ENCODE measurements at places on chromosomes 3 and 15.

DNA sequence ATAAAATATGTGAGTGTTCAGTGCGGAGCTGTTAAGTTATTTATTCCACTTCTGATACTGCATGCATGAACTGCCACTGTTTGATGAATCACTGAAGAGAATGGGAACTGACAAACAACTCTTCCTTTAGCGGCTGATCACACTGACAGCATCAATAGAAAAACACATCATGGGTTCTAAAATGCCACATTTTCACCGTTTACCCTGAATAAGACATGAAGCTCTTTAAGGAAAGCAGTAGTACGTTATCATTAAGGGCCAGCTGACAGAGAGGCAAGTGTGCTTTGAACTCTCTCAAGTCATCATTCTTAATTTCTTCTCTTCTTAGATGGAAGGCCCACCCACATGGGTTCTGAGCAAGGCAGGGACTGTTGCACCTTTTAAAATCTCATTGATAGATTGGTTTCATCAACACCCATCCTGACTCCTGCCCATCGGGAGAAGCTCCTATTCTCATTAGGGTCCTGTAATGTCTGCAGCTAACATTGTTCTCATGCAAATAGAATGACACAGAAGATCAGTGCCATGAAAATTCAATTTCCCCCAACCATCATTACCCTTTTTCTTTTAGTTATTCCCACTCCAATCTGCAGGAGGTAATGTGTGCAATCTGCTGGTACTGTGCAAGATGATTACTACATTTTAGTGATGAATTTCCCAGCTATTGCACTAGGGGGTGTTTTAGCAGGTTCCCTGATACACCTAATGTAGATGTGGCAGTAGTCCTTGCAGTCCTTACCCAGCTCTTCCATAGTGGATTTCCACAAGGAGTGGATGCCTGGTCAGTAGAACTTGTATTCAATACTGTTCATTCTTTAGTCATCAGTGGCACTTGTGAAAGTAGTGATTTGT, 119.1 kb downstream of the ROBO2 start:
- no peak for DNase-seq

GRCh38 chr3:114379266-114379665, 85.4 kb downstream of the TIGIT start:
- no peak for DNase-seq

DNA sequence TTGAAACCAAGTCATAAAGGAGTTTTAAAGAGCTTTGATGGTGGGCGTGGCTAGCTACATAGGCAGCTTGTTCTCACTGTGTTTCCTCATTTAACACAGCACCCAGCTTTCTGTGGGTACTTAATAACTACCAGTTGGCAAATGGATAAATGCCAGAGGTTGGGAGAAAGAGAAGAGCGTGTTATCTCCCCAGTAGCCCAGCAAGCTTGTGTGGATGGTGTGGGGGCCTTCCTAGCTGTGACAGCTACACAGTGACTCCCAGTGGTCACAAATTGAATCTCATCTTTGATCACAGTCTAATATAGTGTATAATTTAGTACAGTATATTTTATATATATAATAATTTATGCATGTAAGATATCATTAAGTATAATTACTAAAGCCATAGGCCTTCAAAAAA, 984.1 kb downstream of the EPHA3 start:
- no peak for DNase-seq

DNA sequence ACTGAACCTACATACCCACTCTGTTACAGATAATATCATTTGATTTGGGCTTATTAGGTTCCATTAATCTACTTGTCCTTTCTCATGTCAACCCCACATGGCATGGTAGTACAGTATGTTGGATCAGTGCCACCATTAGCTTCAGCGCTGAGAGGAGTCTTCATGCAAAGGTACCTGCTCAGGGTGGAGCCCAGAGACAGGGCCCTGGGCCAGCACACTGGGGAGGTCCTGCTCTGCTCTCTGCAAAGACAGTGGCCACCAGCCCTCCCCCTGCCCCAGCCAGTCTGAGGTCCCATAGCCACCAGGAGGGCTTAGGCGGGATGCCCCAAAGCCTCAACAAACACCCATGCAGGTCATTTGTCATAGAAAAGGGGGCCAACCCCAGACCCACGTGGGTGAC, 71.0 kb downstream of the ATP10A start:
- no peak for DNase-seq

- no peak for DNase-seq
Observed at GRCh38 chr3:106570426-106570825, 701.6 kb upstream of the CBLB start.

DNA sequence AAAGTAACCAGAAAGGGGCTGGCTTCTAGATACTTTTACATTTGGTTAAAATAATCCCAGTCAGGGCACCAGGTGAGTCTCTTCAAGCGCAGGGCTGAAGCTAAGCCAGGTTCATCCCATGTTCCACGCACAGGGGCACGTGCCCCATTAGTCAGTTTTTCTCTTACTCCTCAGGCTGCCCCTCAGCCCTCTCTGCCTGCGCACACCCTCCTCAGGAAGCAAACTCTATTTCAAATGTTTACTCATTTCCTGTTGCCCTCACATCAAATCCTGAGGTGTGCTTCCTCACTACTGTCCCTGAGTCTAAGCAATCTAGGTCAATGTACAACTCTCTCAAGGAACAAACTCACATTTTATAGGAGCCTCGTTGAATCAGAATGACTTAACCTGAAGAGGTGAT, 48.5 kb downstream of the THBS1 start:
- no peak for DNase-seq

DNA sequence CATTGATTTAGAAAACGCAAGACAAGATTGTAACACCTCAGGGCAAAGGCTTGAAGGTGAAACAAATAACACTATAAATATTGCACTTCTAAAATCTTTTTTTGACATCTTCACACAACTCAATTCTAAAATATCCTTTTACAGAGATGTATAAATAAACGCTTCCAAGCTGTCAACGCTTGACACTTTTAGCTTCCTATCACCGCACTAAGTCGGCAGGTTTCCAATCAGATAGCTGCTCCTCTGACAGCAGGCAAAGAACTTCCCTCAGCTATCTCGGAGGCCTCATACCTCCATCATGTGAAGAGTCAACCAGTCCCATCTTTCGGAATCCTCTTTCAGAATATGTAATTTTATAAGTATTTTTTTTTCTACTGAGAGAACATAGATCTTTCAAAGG, 71.0 kb downstream of the PCOLCE2 start:
- DNase-seq = no peak

DNA sequence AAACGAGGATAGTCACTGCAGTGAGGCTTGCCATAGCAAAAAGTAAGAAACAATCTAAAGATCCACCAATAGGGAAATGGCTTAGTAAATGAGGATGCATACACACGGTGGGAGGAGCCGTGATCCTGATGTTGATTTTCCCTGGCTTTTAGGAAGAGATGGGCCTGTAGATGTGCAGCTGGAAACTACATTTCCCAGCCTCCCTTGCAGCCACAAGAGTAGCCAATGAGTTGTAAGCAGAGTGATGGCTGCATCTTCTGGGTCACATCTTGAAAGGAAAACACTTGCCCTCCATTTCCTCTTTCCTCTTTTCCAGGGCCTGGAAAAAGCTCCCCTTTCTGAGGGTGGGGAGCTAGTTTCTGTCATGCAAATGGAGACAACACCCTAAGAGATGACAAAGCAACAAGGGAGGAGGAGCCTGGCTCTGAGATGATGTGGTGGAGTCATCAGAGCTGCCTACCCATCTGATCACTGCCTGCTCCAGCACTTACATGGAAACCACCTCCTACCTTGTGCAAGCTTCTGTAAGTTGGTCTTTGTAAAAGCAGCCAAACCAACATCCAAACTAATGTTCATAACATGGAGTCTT, 139.1 kb downstream of the TLE3 start:
- no peak for DNase-seq

DNA sequence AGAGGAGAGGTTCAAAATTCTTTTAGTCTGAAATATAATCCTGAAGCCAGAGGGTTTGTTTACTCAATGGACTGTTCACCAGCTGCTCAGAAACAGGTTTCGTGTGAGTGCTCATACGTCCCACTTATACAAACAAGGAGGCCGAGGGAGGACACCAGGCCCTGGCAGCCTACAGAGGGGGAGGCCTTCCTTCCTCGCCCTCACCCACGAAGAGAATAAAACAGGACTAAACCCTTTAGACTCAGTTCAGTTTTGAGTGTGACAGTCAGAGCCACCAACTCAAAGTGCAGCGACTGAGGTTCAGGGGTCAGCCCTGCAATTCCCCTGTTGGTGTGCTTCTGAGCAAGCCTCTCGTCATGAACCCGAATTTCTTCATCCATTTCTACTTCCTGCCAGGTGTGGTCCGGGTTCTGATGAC, 17.3 kb downstream of the FAM174B start:
- DNase-seq = peak; percentile 82

DNA sequence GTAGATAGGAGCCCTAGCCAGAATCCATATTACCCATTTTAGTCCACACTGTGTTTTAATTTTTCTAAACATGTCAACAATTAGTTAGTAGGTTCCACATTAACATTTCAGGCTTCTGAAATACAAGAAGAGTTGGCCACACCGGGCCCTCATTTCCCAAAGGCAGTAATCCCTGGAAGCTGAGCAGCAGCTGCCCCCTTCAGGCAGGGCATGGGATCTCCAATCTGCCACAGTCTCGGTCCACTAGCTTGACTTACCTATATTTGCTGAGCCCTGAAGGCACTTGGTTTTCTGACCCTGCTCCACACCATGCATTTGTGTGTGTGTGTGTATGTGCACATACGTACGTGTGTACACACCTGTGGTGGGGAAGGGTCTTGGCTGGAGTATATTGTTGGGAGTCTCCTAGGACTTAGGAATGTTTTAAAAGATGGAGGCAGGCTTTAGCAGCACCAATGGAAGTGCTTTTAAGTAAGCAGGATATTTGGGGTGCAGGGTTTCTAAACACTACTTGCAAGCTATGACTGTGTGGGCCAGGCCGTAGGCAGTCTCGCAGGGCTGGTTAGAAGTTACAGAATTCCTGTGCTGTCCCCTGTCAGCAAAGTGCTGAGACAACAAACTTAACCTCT, 71.2 kb upstream of the SOX14 start:
- no peak for DNase-seq

DNA sequence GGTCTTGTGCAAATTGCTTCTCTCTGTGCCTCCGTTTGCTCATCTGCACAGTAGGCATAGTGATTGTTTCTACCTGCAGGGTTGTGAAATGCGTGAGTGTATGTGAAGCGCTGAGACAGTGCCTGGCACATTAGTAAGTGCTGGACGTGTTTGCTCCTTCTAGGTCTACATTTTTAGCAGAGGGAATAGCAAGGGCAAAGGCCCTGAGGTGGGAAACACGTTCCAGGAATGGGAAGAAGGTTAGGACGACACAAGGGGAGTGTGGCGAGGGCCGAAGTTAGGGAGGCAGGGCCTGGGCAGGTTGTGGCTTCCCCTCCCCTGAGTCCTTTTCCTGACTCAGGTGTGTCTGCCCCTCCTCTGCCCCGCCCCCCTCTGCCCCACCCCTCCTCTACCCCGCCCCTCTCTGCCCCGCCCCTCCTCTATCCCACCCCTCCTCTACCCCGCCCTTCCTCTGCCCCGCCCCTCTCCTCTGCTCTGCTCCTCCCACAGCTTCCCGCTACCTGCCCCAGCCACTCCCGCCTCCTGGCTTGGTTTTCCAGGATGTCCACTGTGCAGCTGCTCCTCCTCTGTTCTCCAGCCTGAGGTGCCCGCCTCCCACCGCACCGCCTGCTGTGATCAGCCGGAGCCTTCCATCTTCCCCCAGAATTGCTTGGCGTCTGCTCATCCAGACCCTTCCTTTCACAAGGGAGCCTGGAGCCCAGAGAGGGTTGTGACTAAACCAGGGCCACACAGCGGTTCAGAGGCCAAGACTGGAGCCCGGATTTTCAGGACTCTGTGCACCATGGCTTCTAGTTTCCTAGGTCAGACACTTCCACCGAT, 31.1 kb upstream of the SMAD6 start:
- no peak for DNase-seq

- no peak for DNase-seq
Observed at GRCh38 chr3:150216866-150217600, 191.1 kb upstream of the TSC22D2 start.

GRCh38 chr15:59360896-59361295, 11.8 kb downstream of the MYO1E start:
- no peak for DNase-seq

DNA sequence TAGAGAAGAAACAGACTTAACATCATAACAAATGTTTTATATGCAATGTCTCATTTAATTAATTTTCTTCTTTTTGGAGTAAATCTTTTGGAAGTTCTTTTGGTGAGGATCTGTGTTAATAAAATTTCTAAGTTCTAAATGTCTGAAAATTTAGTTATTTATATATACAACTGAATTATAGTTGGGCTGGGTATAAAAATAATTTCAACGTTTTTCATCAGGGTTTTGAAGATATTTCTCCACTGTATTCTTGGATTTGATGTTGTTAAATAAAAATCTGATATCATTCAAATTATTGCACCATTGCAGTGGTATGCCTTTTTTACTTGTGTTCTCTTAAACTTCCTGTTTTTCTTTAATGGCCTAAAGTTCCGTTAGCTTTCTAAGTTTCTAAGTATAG, 26.9 kb upstream of the SOX14 start:
- no peak for DNase-seq

Measured in osteocyte (in vitro differentiated cells).